ENCODE measurements at places on chromosomes 3 and 15.

DNA sequence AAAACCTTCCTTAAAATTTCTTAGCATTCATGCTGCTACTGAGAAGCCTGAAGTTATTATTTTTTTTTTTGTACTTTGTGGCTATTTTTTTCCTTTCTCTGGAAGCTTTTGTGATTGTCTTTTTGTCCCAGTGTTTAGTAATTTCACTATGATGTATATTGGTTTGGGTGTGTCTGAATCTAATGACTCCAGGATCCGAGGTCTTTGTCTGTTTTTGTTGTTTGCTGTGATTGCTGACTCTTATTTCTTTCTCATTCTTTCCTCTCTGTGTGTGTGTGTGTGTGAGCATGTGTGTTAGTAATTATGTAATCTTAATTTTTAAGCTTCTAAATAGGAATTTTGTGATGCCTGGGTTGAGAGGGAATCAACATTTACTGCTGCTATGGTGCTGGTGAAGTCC, 152.0 kb downstream of the RAP2B start:
- DNase-seq: no peak

DNA sequence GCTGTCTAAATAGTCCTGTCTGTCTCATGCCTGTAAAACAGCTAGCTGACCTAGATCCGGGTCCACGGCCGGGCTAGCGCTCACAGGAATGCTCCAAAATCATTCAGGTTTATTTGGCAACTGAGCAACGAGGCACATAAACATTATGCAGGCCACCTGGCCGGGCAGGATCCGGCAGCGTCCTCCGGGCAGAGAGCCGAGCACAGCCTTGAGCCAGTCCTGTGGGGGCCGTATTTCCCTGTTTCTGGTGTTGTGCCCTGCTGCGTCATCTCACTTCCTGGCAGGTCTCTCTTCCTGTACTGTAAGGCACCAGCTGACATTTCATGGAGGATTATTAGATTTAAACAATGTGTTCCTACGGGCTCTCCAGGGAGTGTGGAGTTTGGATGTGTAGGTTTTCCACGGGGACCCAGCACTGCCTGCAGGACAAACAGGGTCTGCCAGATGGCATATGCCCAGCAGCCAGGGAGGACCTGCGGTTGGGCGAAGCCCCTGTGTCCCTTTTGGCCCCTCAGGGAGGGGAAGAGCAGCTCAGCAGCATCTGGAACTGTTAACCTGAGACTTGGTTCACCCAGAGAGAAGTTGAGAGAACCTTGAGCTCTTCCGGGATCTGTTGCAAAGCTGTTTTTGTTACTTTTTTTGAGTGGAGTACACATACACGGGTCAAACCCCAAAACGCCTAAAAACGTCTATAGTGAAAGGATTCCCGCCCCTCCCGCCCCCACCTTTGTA, 16.6 kb upstream of the LRRK1 start:
- DNase-seq: no peak

- DNase-seq: no peak
Observed at GRCh38 chr3:178856804-178857203, 214.8 kb downstream of the ZMAT3 start.

GRCh38 chr15:68606375-68606774, 27.6 kb downstream of the CORO2B start:
- DNase-seq: no peak

- no peak for DNase-seq
Observed at GRCh38 chr3:72232331-72232730, 447.4 kb upstream of the PROK2 start.

DNA sequence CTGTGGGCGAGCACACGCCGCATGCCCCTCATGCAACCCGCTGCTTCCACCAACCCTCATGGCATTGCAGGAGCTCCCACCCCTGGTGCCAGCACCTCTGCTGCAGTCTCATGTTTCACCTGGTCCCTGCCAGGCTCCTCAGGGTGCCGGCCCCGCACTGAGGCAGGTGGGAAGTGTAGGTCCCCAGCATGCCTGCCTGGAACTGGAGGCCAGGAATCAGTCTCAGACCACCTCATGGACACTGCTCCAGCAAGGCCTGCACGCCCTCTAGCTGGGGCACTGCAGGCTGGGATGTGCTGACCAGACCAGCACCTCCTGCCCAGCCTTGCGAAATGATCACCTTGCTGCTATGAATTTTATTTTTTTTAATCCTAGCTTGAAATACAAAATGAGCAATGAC, 39.1 kb downstream of the OCA2 start:
- DNase-seq: no peak

DNA sequence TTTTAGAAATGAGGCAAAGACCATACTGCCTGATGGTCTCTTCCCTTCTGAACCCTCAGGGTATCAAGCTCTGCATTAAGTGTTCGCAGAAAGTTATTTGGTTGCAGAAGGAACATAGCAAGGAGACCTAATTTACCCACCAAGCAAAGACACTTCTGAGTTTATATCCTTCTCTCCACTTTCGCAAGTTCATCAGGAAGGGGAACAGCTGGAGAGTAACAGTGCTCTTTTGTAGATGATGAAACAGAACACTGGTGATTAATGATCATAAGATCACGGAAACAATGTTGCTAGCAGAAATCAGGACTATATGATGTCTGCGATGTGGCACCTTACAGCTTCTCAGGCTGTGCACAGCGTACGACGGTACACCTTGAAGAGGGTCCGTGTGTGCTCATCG, 62.1 kb downstream of the NCEH1 start:
- DNase-seq: no peak

GRCh38 chr3:170356596-170357175, 829 bp upstream of the SKIL start:
- DNase-seq: peak; percentile 47

- DNase-seq: no peak
Observed at GRCh38 chr15:26182441-26182840, 319.3 kb upstream of the ATP10A start.

- DNase-seq: no peak
Observed at GRCh38 chr3:149382101-149382467, 4.6 kb upstream of the TM4SF1 start.

GRCh38 chr3:39453134-39453533, 14.3 kb upstream of the MOBP start:
- no peak for DNase-seq

- no peak for DNase-seq
Observed at GRCh38 chr3:179615458-179616173, 11.0 kb downstream of the NDUFB5 start.

GRCh38 chr3:126245811-126246727, 65.7 kb upstream of the ALDH1L1 start:
- DNase-seq: no peak

DNA sequence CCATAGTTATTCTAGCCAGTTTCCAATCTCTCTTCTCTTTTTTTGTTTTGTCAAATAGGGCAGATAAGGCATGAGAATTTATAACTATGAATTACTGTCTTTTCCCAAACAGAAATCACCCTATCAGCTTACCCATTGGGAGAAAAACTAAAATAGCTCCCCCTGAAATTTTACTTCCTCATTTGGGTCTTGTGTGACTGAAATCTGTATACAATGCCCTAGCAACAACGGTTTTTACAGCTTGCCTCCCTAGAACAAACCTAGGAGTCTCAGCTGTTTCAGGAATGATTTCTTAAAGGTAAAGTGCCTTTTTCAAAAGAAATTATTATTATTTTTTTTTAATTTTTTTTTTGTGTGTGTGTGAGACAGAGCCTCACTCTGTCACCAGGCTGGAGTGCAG, 56.8 kb downstream of the CD86 start:
- DNase-seq: no peak

Measured in stimulated activated CD4-positive, alpha-beta T cell treated with anti-CD3 and anti-CD28 coated beads, Interleukin-15, amount 100 ng/mL, for 1 hour (primary cell).